ENCODE measurements at places on chromosomes 6 and 20. TPM values are rescaled to one million over a fixed set of nuclear protein-coding genes. Genes with fewer than 3 reads are reported as not detected.

OGFR gene
- 33.4 TPM for polyA plus RNA-seq

ZNF133 gene
- polyA plus RNA-seq: 35.0 TPM

KCNG1 gene
- 5.5 TPM for polyA plus RNA-seq

NKAIN2 gene
- polyA plus RNA-seq: 30.9 TPM

BEND6 gene
- polyA plus RNA-seq: 4.7 TPM

LPA gene
- polyA plus RNA-seq: 0.11 TPM

VSTM2L gene
- polyA plus RNA-seq: 2.9 TPM

TMEM200A gene
- polyA plus RNA-seq: 23.6 TPM

TMEM151B gene
- polyA plus RNA-seq: 1.4 TPM

AIF1 gene
- 68.8 TPM for polyA plus RNA-seq

SCGN gene
- polyA plus RNA-seq: 0.24 TPM

APMAP gene
- 120 TPM for polyA plus RNA-seq

EDN3 gene
- polyA plus RNA-seq: 6.6 TPM

LRRN4 gene
- 12.4 TPM for polyA plus RNA-seq

All from left renal cortex interstitium (tissue), 4 donors.